ENCODE measurements at places on chromosomes 1 and 21.
A peak's percentile ranks its signal among the peaks of the same experiment; 100 is the strongest.

DNA sequence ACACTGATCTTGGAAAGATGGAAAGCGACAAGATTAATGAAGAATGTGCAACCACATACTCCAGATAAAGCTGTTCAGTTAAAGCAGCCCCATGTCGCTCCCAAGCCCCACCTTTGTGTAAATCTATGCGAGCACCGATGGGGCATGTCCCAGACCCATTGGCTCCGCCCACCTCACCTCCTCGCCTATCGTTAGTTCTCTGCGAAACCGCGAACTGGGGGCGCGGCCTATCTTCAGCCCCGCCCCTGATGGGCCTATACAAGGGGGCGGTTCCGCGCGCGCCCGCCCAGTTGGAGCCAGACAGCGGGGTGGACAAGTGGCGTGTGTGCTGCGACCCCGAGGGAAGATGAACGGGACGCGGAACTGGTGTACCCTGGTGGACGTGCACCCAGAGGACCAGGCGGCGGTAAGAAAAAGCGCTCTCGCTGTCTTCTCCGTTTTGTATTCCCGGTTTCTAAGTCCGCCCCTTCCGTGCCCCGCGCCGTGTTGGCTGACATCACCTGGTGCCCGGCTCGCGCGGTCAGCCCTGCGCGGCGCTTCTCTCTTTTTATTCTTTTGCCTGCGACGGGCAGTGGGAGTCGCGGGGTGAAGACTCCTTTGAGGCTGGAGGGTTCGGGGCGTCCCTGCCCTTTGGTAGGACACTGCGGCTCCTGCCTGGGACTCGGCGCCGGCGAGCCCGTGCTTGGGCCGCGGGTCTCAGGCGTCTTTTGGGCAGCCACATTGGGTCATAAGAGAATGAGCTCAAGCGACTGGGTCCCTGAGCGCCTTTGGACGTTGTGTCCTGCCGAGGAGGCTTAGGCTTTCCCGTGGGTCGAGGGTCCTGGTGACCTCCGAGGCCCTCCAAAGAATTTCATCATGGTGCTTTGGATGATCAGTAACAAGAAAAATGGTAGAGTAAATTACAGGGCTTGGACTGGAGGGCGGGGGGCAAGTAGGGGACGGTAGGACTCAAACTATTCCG lies at the start of gene TUFT1:
Gene TUFT1, plus strand, starts transcription at position 289 of the 961 bp plus-strand sequence. Its CDS starts 58 bp downstream, at position 347.
- DNase-seq = no peak

DNA sequence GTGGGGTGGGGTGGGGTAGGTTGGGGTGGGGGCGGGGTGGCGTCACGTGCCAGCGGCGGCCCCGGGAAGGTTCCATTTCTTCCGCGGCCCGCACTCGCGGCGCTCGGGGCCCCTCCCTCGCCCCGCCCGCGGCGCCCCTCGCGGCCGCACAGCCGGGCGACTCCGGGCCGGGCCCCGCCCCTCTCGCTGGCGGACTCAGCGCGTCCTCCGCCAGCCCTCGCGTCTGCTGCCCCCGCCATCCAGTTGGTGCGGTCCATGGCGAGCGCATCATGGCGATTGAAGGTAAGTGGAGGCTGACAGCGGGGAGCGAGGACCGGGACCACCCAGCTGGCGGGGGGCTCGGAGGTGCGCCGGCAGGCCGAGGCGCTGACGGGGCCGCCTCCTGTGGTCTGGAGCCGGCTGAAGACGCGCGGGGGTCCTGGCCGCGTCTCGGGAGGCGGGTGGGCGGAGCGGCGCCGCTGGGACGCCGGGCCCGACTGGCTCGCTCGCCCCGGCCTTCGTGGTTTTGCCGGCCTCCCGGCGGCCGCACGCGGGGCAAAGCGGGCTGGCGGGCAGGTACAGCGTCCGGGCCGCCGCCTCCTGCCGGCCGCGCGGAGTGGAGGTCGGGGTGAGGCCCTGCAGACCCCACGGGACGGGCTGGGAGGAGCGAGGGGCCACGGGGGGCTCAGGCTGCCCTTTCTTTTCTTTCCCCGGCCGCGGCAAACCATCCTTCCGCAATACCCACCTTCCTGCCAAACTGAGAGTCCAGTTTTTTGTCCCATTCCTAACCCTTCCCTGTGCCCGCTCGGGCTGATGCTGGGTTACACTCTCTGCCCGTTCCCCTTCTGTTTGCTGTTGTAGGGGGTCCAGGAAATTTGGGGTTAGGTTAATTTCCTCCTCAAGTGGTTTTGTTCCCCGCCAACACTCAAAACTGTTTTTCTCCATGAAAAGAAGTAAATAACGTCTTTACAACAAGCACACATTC lies at the start of gene SYT14:
Gene SYT14, plus strand, starts transcription at position 222 of the 964 bp plus-strand sequence. Its CDS starts 48 bp downstream, at position 270.
- DNase-seq = no peak

- DNase-seq = no peak
Measured at GRCh38 chr1:26704629-26705028, 8.8 kb downstream of the ARID1A start.

- DNase-seq = no peak
Measured at GRCh38 chr1:198889749-198890148, 250.9 kb downstream of the PTPRC start.

DNA sequence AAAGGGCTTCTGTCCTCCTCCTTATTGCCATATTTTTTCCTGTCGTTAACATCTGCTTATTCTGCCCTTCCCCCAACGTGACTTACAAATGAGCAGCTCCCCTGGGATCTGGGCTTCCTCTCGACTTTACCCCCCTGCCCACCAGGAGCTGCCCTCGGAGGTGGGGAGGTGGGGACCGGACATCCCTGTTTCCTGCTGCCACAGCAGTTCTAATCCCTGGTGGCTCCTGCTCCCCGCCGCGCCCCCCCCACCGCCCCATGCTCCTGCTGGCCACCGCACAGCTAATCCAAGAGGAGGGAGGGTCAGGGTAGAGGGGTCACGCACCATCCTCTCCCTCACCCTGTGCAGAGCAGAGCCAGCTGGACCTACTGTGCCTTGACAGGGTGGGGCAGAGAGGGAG lies 4.4 kb upstream of the SLC27A3 start:
- no peak for DNase-seq

DNA sequence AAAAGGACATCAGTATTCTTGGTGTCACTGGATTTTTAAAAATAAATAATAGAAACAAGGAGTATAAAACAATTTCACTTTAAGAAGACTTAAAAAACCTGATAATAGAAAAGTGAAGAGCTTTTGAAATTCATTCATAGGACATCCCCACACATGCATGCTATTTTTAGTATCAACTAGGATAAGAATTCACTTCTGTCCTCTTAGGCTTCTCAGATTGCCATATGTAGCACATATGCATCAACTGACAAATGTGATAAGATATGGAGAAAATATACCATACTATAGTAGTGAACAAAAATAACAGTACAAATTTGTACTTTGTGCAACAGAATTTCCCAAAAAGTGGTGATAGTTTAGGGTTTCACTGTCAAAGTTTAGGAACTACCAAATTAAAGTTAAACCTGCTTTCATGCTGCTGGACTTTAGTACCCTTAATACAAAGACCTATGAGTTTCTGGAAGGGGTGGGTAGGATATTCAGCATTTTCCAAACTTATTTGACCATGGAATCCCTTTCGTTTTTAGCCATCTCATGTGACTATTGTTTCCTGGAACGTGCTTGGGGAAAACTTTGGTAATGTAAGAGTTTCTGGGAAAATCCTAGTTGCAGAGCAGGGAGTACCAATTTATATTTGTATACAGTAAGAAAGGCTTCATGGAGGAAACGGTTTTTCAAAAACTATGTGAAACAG lies 19.8 kb downstream of the RPRD2 start:
- no peak for DNase-seq

- no peak for DNase-seq
Measured at GRCh38 chr21:27582246-27582947, 615.5 kb upstream of the ADAMTS5 start.

DNA sequence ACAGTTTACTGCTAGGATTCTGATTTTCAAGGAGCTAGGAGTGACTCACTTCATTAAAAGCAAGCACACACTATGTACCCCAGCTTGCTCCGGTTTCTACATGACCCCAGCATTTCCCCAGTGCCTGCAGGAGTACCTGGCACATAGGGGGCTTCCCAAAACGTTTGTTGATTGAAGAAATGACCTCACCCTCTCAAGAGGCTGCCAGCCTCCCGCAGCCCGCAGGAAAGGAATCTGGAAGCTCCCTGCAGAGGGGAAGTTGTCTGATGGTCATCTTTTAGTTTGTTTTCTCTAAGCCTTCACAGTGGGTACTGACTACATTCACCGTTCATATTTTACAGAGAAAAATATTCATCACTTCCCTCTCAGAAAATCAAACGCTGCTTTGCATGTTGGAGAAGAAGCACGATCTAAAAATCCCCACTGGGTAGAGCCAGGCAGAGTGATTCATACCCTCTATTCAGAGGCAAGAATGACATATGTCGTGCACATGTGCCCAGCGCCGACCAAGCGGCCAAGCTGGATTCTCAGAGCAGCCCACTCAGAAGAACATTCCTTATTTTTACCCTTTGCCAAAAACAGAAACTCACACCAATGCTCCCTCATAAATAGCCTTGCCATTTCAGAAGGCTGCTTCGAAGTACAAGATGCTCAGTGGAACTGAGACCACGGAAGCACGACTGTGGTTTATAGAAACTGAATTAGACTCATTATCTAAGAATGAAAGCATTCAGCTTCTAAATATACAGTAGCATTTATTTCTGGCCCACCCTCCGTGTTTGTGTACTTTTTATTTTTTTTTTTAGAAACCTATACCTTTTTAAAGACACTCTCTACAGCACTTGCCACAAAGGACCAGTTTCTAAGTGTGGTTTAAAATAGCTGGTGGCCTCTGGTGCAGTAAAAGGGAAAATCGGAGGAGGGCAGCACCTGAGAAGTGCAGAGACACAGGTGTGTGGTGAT lies 143.2 kb downstream of the MIS18A start:
- DNase-seq = peak; percentile 38

GRCh38 chr1:235908742-235909520 lies 42.2 kb upstream of the LYST start:
- peak; percentile 90 for DNase-seq

DNA sequence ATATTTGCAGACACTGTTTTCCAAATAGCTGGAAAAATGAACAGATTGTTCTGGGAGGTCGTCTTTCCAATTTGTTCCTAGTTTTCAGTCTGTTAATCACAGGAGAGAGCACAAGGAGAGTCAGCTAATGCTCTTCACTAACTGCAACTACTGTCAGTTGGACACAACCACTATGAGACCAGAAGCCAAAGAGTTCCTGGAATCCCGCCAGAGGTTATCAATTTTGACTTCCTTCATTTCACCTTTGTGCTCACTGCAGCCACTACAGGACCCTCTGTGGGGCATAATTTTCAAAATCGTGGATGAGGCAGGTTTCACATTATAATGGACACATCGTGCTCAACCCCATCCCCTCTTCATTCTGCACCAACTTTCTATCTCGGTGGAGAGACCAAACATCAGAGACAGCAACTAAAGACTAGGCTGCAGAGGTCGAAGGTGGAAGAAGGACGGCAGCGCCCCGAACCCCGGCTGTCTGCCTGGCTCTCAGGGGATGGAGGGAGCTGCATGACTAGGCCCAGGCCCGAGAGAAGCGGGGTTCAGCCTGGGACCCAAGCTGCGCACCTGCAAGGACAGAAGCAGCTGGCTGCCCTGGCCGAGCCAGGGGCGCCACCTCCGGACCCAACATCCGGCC lies 602 bp downstream of the KIAA0319L start:
- DNase-seq = no peak

DNA sequence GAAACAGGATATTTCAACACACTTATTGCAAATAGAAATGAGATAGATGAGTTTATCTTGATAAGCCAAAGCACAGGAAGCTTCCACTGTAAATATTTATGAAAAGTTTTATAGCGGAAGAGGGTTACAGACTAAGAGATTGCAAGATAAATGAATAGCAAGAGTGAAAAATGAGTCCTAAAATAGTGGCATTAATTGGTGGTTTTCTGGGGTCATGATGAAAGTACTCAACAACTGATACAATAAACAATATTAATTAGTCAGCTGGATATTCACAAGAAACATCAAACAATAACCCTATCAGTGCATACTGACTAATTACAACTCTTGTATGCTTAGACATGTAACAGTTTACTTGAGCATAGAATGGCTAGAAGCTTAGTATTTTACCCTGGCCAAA lies 154.8 kb upstream of the CHODL start:
- DNase-seq = no peak

GRCh38 chr1:18734001-18734400 lies 103.4 kb downstream of the PAX7 start:
- DNase-seq = no peak

- no peak for DNase-seq
Measured at GRCh38 chr1:200290010-200290685, 119.7 kb downstream of the ZNF281 start.

- DNase-seq = no peak
Measured at GRCh38 chr1:169105434-169106094, 926 bp upstream of the ATP1B1 start.

GRCh38 chr1:176628775-176629174 lies 165.8 kb downstream of the PAPPA2 start:
- DNase-seq = no peak

DNA sequence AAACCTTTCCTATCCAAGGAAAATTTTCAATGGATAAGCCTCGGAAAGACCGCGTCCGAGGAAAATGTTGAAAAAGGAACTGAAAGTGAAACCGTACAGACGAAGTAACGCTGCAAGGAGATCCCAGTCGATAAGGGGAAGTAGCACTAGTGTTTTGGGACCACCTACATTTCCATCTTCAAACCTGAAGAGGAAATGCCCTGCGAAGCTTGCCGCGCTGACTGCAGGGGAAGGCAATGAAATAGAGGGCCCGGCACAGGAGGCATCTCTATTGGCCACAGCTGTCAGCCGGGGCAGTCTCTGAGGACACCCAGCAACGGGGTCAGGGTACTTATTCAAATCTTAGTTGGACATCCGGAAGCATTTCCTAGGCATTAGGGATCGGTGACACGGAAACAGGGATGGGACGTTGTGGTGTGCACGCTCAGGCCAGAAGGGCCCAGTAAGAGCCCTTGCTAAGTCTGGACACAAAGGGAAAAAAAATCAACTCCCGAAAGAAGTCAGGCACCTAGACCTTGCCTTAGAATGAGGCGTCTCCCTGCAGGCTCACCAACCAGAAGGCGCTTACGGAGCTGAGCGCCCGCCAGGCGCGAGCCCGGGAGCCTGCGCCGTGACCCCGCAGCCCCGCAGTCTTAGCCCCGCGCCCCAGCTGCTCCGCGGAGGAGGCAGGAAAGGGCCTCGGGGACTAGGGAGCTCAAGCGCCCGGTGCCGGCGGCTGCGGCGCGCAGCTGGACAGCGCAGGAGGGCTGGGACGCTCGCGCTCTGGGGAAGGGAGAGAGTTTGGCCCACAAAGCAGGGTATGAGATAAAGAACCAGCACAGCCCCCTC lies 655 bp downstream of the USF1 start:
- DNase-seq = peak; percentile 28

DNA sequence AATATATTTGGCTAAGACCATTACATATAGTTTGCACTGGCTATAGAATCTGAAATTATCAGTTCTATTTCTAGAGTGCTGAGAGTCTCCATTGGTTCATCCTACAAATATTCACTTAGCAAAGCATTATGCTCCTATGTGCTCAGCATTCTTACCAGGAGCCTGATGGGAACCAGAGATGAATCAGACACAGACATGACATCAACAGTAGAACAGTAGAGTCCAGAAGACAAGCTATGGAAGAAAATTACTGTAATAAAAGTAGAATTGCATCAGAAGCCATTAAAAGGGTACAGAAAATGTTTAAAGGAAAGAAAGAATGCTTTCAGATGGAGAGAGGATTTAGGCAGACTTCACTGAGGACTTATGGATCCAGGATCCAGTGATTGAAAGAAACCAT lies 271.7 kb upstream of the SNX7 start:
- DNase-seq = peak; percentile 68

Measured in GM04503 (cell line).